ENCODE measurements at places on chromosomes 12 and 14.
A peak's percentile ranks its signal among the peaks of the same experiment; 100 is the strongest.

DNA sequence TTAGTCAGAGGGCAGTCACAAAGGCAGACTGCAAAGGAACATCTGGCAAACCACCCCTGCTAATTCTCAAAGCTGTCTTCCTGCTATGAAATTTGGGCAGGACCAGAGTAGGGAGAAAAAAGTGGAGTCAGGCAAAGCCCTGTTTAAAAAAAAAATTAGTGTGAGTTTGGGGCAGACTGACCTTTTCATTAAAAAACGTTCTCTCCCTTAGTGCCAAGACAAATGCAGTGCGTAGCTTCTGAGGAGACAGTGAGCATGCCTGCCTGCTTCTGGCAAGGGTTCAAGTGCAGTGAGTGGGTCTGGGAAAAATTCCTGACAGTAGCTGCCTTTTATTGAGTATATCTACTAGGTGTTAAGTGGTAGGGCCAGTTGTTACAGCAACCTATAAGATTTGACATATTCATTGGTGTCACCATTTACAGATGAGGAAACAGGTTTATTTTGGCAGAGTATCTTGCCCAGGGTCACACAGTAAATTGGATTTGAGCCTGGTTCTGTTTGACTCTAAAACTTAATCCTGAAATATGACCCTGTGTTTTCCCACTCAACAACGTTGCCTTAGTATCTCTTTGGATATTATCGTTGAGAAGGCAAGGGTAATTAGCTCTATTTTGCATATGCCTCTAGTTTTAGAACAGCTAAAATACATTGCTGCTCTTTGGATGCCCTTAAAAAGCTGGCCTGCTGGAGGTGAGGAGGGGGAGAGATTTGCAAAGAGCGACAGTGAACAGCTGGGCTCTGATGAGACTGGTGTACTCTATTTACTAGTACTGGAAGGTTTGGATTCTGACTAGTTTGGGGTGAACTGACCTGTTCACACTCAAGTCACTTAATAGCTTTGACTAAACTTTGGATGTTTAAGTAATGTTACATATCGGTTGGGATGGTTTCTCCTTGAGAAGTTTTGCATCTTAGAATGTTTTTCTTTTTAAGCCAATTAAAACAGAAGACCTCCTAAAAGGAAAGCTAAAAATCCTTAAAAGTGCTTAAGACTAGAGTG, 72.8 kb downstream of the PAPOLA start:
- DNase-seq = peak; percentile 50

GRCh38 chr12:47714826-47715386, 9.1 kb upstream of the RPAP3 start:
- DNase-seq = no peak

DNA sequence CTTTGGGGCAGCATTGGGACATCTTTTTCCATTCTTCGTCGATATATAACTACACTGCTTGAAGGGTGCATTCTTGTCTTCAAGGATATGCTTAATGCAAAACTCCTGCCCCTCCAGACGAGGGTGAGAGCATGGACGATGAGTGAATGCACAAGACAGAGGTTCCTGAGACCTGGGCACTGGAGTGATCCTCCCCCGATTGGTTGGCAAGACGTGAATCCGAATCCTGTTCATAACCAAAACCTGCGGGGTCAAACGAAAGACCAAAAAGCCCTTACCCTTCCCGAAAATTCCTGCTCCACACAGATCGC, 684 bp downstream of the KANSL2 start:
- no peak for DNase-seq

- DNase-seq = no peak
These were observed 916.5 kb downstream of the AACS start for GRCh38 chr12:125981610-125982253.

DNA sequence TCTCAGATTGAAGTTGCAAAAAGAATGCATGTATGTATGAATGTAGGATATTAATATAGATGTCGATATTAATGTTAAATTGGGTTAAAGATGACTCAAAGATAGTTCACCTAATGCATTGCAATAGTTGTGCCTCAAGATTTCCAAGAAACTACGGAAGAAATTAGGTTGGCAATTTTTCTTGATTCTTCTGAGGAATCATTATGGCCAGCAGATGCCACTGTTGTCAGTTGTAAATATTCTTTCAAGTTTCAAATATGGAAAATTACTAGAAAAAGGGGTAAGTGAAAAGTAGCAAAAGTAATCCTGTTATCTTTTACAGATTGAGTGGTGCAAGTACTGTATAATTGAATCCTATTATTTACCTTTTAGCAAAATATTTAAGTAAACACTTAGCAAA, 202.1 kb downstream of the ADAMTS20 start:
- no peak for DNase-seq

- no peak for DNase-seq
These were observed 160.1 kb downstream of the BRMS1L start for GRCh38 chr14:35986219-35986573.

GRCh38 chr14:75711105-75711795, 50.2 kb downstream of the TTLL5 start:
- DNase-seq = no peak

GRCh38 chr14:99807413-99808153, 14.4 kb downstream of the EML1 start:
- no peak for DNase-seq

DNA sequence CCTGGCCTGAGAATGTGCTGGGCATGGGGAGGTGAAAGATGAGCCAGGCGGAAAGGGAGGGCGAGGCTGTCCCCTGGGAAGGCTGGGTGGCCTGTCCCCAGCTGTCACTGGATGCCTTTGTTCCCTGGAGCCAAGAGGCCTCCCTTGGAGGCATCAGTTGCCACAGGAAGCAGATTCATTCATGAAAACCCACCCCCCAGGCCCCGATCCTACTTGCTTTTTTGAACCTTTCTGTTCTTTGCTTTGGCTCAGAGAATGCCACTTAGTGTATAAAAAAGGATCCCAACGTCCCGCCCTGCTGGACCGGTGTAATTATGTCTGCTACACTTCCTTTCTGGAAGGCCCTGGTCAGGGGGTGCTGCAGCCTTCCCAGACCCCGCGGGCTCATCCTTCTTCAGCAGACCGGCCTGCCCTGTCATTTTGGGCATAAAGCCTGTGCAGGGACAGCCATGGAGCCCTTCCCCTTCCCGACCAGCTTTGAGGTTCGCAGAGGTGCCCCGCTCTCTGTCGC, 220.2 kb downstream of the SLC41A2 start:
- DNase-seq = no peak

DNA sequence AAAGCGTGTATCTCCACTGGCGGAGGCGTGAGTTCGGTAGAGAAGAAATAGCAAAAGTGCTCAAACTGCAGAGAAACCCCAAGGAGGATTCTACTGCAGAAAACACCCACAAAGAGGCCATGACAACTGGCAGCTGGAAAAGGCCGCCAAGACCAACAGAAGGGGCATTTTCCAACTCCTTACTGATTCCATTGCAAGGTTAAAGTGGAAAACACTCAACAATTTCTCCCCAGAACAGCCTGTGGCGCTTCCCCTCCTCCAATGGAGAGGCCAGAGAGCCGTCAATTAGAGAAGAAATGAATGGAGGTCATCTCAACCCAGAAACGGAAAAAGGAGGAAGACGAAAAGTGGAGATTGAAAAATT, 618 bp upstream of the ANKRD52 start:
- DNase-seq = no peak

DNA sequence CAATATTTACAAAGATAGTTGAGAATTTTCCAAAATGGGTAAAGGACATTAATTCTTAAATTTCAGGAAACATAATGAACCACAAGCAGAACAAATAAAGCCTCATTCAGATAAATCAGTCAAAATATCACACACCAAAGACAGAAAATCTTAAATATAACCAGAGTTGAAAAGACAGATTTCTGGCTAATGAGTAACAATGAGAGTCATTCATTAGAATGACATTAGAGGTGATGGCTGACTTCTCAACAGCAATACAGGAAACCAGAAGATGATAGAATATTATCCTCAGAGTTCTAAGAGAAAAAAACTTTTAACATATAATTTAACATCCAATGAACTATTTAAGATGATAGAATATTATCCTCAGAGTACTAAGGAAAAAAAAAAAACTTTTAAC, 124.2 kb downstream of the DENND5B start:
- DNase-seq = no peak

DNA sequence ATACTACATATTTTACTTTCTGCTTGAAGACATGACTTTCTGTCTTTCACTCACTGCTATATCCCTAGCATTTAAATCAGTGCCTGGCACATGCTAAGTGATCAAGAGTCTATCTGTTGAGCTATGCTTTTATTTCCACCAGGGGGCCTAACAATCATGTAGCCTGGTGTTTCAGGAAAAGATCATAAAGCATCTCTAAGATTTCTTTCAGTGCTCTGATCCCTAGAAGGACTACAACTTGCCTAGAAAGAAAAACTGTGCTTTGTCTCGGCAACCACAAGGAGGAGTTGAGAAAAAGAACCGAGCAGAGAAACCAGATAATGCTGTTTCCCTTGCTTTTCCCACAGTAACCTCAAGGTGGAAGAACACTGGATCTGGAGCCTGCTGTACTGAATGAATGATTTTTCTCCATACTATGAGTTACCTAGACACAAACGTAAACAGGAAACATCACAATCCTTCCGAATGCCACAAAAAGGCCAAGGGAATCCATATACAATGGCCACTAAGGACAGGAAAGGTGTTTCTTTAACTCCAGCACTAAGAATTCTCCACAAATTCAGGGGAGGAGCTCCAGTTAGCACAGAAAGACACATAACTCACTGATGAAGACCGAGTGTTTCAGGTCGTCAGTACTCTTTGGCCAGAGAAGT, 1.2 kb downstream of the CRY1 start:
- peak; percentile 94 for DNase-seq

DNA sequence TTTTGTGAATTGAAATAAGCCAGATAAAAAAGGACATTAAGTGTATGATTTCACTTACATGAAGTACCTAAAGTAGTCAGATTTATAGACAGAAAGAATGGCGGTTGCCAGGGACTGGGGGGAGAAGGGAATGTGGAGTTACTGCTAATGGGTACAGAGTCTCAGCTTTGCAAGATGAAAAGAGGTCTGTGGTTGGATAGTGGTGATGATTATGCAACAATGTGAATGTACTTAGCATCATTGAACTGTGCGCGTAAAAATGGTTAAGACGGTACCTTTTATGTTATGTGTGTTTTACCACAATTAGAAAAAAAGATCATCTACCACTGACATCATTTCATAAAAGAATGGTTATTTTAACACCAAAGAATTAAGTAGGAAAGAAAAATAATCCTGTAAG, 35.9 kb downstream of the RNFT2 start:
- no peak for DNase-seq
